ENCODE measurements at places on chromosomes 3 and 15.

DNA sequence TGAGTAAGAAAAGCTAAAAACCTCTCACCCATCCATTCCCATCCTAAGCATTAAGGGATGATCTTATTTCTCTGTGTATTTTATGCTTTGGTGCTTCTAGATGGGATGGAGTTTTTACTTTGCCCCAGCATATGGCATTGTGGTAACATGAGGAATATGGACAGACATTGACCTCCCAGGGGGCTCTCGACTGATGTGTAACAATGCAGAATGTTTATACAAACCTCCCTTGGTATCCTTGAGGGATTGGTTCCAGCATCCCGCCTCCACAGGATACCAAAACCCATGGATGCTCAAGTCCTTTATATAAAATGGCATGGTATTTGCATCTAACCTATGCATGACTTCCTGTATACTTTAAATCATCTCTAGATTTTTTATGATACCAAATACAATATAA is 21.6 kb downstream of the PDIA5 start:
- no peak for DNase-seq

GRCh38 chr15:87764461-87765240 is 491.9 kb downstream of the NTRK3 start:
- DNase-seq: peak; percentile 64

DNA sequence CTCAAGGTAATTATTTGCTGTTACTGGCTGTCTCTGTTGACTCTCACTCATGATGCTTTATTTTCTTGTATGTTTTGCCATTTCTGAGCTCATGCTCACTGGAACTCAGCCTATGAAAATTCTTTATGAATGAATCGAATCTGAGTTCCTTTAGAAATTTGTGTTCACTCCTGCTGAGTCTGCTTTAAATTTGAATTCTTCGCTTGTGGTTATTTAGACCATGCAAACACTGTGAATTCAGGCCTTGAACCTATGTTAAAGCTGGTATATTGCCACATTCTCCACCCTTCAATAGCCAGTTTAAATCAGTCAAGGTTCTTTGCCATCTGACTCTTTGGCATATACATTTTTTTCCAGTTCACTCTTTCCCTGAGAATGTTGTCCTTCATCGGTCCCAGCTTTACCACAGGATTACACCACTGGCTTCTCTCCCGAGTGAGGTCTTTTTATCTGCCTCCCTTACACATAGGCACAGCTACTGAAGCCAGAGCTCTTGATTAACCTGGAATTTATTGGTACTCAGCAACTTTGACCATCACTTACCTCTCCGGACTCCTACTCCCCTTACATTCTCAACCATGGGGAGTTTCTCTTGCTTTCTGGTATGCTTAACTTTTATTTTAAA is 400.6 kb downstream of the VPS13C start:
- DNase-seq: no peak

GRCh38 chr3:65961733-65962132 is 77.0 kb downstream of the MAGI1 start:
- no peak for DNase-seq

GRCh38 chr15:65254758-65255157 is 31.9 kb downstream of the PARP16 start:
- DNase-seq: no peak

- no peak for DNase-seq
Observed at GRCh38 chr15:57229051-57229450, 147.3 kb upstream of the CGNL1 start.

GRCh38 chr3:56693750-56694149 is 10.7 kb upstream of the TASOR start:
- peak; percentile 95 for DNase-seq

GRCh38 chr15:34642247-34642646 is 58.8 kb upstream of the GOLGA8B start:
- DNase-seq: no peak

DNA sequence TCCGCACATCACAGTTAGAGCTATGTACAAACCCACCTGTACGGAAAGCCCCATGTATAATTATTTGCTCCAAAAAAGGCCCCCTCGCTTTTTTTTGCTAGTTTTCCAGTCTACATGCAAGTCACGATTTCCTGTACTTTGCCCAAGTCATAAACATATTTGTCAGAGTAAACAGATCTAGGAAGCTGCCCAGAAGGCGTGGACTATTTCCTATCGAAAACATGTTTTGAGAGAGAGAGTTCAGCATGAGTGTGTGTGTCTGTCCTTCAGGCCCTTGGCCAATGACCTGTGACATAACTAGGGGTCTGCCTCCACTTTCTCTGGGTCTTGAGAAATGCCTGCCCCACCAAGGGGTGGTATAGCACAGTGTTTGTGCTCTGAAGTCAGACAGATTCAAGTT is 72.7 kb upstream of the HACD2 start:
- no peak for DNase-seq

- no peak for DNase-seq
Observed at GRCh38 chr3:123338620-123339061, 110.2 kb downstream of the ADCY5 start.

All from inflammatory macrophage treated with lipopolysaccharide for 4 hours (primary cell).